ENCODE measurements at places on chromosomes 3 and 15.

- DNase-seq, result no peak
Measured at GRCh38 chr3:183768114-183768513, 57.3 kb downstream of the MAP6D1 start.

DNA sequence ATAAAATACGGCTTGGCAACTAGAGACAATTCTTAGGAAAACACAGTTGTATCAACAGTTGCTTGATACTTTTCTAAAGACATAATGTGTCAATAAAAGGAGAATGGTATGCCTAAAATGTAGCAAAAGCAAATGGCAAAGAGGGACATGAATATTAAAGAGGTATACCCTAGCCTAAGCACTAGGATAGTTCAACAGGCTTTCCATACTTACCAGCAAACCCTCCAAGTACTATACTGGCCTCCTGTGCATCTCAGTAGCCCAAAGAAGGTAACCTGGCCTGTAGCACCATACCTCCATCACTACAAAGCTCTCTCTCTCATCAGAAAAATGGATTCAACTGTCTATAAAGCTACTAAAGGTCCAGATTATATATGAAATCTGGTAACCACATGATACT, 7.5 kb downstream of the SETD2 start:
- no peak for DNase-seq

DNA sequence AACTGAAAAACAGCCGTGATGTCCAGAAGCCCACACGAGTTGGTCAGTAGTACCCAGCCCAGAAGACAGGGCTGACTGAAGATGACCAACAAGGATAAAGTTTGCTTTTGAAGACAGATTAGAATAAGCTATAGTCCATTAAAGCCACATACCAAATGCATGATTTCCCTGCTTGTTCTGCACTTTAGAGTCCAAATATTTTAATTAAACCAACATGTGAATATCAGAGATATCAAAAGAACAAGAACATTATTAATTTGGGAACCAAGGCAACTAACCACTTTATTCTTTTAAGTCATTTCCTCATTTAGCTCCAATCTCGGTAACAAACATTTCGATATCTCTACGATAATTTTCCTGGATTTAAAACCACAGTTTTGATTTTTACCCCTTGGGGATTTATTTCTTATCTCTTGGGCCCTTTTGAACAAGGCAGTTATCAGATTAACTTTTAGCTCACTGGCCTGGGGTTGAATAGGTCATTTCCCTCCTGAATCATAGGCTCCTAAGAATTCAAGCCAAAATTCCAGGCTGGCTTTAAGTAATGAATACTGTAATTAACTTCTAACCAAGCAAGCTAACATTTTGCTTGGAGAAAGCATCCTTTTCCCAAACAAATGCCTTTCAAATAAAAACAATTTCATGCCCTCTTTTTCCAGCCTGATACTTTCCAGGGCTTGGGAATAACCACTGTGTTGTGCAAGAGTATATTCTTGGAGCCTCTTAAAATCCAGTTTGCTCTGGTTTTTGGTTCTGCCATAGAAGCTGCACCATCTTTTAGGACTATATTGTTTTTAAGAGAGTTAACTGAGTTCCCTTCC, 102.9 kb upstream of the NR2E3 start:
- no peak for DNase-seq

DNA sequence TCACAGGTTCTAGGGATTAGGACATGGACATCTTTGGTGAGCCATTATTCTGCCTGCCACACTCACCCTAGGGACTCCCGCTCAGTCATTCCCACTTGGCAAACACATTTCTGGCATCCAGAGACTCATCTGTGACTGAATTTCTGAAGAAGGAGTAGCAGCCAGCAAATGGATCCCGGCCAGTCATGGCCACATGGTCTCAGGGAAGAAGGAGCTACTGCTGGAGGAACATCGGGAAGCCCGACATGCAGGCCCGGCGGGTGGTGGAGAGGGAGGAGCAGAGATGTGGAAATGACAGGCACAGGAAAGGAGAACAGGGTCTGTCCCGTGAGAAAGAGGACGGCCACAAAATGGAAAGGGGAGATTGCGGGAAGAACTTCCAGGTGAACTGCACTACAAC, 65.4 kb downstream of the SEMA5B start:
- no peak for DNase-seq

GRCh38 chr3:117709108-117709507, 999.5 kb downstream of the TUSC7 start:
- no peak for DNase-seq

GRCh38 chr3:168327856-168328255, 232.1 kb upstream of the GOLIM4 start:
- no peak for DNase-seq

- DNase-seq, result peak; percentile 82
Measured at GRCh38 chr3:8489278-8489792, 12.3 kb upstream of the LMCD1 start.

DNA sequence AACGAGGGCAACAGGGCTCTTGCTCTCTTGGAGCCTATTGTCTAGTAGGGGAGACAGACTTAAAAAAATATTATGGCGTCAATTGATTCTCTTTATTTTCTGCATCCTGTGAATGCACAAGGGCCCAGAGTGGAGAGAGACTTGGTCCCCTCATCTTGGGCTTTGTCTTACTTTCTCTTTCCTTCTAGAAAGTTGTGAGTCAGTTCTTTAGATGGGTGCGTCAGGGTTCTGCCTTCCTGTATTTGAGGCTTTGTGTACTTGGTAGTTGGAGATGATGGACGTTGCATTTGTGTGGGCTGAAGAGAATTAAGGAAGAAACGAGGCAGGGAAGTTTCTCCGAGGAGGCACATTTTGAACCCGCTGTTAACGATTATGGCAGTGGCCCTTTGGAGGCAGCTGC, 52.9 kb downstream of the CACNA1D start:
- no peak for DNase-seq
